ENCODE measurements at places on chromosomes 6 and 20.
A peak's percentile ranks its signal among the peaks of the same experiment; 100 is the strongest.

GRCh38 chr20:61849822-61850221 is 215.9 kb downstream of the TAF4 start:
- DNase-seq = no peak

- no peak for DNase-seq
These were observed 50.7 kb downstream of the CTCFL start for GRCh38 chr20:57474205-57474604.

GRCh38 chr6:131755597-131755996 is 44.8 kb upstream of the CTAGE9 start:
- DNase-seq = no peak

GRCh38 chr6:95599706-95600105 is 22.4 kb downstream of the MANEA start:
- no peak for DNase-seq

GRCh38 chr6:17280552-17281090 is 540 bp upstream of the RBM24 start:
- peak; percentile 39 for DNase-seq

DNA sequence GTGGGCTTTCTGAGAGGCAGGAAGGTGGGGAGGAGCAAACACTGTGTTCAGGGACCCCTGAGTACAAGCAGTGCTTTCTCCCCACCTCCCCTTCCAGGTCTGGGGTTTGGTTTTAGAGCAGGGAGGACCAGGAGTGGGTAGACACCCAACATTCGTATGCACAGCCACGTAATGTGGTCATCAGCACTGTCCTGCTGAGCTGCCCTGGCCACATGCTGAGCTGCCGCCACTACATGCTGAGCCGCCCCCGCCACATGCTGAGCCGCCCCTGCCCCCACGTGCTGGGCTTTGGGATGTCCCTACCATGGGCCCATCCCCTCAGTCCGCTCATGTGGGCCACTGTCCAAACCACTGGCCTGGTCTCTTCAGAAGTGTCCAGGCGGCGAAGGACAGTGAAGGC is 214.9 kb upstream of the CST7 start:
- no peak for DNase-seq

DNA sequence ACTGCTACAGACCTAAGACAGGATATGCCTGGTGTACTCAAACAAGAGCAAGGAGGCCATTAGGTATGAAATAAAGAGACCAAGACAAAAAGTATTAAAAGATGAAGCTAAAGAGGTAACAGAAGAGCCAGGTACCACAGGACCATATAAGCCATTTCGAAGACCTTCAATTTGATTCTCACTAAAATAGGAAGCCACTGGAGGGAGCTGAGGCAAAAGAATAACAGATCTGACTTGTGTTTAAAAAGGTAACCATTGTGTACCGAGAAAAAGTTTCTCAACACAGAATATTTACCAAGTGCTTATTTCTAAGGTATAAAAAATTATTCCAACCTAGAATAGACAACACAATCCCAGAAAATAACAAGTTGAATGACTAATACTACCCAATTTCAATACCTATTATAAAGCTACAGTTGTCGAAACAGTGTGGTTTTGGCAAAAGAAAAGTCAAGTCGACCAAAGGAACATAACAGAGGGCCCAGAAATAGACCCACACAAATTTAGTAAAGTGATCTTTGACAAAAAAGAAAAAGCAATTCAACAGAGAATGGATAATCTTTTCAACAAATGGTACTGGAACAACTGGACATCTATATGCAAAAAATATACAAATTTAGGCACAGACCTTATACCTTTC is 125.3 kb upstream of the DST start:
- DNase-seq = no peak

- no peak for DNase-seq
These were observed 112.1 kb upstream of the SMLR1 start for GRCh38 chr6:130715058-130715457.

GRCh38 chr6:42159431-42160024 is 13.6 kb upstream of the GUCA1A start:
- no peak for DNase-seq

Data from NCI-H1930 (cell line).